ENCODE measurements at places on chromosomes 4 and X.

GRCh38 chr4:188661502-188661901 lies 522.3 kb downstream of the TRIML1 start:
- DNase-seq = no peak

DNA sequence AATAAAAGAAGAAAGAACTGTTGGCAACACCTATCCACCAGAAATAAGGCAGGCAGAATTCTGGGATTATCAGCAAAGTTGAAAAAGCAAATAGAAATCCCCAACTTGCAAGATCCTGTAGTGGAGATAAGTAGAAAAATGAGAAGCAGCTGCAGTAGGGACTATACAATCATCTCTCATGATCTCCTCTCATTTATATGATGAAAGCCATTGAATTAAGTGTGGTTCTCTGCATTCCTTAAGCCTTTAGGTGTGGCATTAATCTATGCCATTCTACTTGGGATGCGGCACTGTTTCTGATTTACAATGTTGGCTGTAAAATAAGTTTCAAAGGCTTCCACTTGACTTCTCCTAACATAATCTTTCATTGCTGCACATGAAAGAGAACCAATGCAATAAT lies 869.8 kb downstream of the TRAM1L1 start:
- no peak for DNase-seq

- no peak for DNase-seq
Measured at GRCh38 chr4:54589586-54589985, 68.2 kb upstream of the KIT start.

GRCh38 chr4:181281451-181281850 lies 961.8 kb upstream of the TENM3 start:
- DNase-seq = no peak

DNA sequence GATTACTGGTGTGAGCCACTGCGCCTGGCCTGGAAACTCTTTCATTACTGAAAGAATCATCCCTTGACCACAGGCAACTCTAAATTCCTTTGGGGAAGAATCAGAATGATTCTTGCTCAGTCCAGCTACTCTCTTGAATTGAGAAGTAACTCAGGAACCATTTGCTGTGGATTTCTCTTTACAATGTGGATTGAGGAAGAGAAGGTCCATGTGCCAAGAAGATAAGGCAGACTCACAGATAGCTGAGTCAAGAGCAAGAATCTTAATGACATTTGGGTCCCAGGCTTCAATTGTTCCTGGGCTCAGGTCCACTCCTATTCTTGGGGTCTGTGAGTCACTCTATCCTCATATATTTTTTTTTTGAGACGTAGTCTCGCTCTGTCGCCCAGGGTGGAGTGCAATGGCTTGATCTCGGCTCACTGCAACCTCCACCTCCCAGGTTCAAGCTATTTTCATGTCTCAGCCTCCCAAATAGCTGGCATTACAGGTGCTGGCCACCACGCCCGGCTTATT lies 6.2 kb upstream of the MGARP start:
- no peak for DNase-seq
